ENCODE measurements at places on chromosomes 7 and 10. TPM values are rescaled to one million over a fixed set of nuclear protein-coding genes. Genes with fewer than 3 reads are reported as not detected.
A peak's percentile ranks its signal among the peaks of the same experiment; 100 is the strongest.

Gene XRCC2
- total RNA-seq: 10.0 TPM

GRCh38 chr7:44215531-44215930, 14.8 kb downstream of the YKT6 start:
- DNase-seq: no peak

GRCh38 chr10:69474742-69475432, 23.6 kb downstream of the TSPAN15 start:
- no peak for DNase-seq

Gene OR6V1
- total RNA-seq: not detected

DNA sequence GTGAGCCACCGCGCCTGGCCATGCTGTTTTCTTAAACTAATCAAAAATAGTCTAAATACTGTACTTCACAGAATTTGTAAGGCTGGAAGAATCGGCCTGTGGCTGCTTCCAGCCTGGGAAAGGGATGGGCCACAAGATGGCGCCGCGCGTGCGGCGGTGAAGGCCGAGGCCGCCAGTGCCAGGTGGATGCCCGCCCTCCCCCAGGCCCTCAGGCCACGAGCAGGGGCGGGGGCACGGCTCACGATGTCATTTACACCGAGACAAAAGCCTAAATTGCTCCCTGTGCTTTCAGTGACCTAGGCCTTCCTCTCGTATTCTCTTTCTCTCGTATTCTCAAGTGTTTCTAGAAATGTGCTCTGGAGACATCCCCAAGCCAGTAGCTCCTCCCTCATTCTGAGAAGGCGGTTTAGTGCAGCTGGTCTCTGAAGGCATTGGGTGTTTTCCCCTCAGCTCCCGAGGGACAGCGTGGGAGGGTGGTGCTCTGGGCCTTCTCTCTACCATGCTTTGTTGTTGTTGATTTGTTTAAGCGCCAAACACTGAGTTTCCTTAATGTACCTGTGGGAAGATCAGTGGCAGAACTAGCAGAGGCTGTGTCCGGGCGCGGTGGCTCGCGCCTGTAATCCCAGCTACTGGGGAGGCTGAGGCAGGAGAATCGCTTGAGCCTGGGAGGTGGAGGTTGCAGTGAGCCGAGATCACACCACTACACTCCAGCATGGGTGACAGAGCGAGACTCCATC, 68.4 kb downstream of the CDC123 start:
- peak; percentile 78 for DNase-seq

- no peak for DNase-seq
These were observed 193.2 kb downstream of the TEX36 start for GRCh38 chr10:125489731-125490130.

DNA sequence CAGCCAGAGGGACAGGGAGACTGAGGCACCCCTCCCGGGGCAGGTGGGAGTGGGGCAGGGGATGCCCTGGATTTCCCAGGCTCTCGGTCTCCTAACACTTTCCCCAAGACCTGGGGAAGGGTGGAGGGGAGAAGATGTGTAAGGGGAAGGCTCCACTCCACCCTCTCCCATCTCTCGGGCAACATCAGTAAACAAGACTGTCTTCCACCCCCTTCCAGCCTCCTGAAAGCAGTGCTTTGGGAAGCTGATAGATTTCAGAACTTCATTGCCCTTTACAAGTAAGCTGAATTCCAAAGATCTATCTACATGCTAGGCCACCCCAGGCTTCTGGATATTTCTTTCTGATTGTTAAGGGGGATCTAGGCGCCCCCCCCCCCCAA, 3.7 kb downstream of the FLNC start:
- DNase-seq: no peak

DNA sequence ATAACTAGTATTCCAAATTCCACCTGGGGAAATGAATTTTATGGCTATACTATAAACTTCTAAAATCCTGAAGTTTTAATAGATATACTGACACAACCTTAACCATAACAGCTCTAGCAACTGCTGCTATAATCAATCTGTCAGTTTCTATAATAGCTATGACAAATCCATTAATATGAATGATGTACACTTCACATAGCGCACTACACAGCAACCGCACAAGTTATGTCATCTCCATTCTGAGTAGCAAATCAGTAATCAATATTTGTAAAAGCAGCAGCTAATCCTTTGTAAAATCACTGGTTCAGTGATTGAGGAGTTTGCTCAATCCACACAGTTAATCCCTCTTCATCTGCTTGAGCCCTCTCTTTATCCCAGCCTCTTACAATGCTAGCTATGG, 105.3 kb downstream of the SKAP2 start:
- DNase-seq: no peak

DNA sequence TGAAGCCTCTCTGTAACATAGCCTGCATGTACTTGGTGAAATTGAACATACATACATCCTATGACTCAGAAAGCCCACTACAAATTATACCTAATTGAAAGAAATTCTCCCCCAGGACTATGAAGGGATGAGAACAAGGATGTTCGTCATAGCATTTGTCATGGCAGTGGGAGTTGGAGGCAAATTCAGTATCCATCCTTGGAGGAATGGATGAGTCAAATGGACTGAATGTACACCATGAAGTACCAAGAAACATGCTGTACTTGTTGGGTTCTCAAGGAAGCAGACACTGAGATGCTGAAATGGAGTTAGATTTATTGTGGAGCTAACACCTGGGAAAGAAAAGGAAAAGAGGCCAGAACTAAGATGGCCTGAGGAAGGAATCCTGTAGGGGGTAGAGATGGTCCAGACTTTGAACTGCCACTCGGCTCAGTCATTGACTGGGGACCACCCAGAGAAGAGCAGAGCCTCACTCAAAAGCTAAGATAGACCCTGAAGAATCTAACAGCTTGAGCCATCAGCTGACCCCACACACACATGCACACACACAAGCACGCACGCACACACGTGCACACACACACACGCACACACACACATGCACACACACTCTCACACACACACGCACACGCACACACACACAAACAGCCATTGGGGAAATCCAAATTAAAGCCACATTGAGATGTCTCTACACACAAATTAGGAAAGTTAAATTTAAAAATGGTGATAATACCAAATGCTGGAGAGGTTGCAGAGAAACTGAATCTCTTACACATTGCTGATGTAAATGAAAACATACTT, 22.3 kb downstream of the AOC1 start:
- DNase-seq: no peak

GRCh38 chr7:139642283-139642682, 118.8 kb downstream of the CLEC2L start:
- DNase-seq: no peak

Gene GRID1
- total RNA-seq: 15.8 TPM
